ENCODE measurements at places on chromosomes 1 and 21. TPM values are rescaled to one million over a fixed set of nuclear protein-coding genes. Genes with fewer than 3 reads are reported as not detected.
A peak's percentile ranks its signal among the peaks of the same experiment; 100 is the strongest.

GRCh38 chr1:33517596-33518250 is 45.3 kb downstream of the ZSCAN20 start:
- peak; percentile 47 for DNase-seq

- DNase-seq: no peak
Observed at GRCh38 chr1:220594356-220594755, 66.4 kb downstream of the MARK1 start.

DNA sequence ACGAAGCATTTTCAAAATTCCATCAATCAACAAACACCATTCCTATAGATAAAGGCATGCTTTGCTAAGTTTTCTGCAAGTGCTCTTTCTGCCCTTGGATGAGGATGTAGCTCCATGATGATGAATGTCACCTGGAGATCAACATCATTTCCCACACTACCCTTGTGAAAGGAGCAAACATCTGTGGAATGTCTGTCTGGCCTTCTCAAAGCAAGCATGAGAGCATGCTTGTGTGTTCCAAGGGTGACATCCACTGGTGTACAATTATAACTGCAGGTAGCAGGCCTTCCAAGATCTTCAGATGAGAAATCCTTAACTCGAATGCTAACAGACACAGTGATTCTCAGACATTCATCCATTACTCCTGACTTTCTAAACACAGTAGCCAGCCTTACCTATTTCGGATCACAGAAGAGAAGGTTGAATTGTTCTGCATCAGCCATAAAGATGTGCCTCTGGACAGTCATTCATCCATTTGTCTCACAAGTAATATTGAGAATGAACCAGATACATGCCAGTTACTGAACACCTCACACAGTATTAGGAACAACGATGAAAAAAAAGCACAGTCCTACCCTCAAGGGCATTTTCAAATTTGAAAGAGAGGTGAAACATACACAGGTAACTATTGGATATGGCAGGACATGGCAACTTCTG is 162.4 kb downstream of the TPR start:
- DNase-seq: peak; percentile 94

The CYP4Z1 gene
- not detected for polyA plus RNA-seq

- DNase-seq: no peak
Observed at GRCh38 chr1:236451796-236452373, 57.8 kb downstream of the EDARADD start.

DNA sequence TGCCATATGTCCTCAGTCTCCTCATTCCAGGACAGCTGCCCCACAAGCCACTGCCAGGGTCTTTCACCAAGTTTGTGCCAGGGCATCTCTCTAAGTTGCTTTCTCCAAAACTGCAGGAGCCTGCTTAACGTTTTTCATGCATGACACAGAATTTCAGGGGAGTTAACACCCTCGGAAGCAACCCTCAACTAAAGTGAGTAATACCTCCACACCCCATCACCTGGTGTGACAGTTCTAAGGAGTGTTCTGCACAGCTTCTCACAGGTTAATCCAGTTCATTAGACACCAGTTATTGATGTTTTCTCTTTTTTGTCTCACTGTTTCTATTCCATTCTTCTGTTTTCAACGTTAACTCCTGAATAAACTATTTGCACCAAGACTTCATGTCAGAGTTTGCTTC is 115.0 kb downstream of the BACH1 start:
- DNase-seq: no peak

The TMCO4 gene
- polyA plus RNA-seq: 11.4 TPM

GRCh38 chr1:173392895-173393658 is 84.1 kb upstream of the PRDX6 start:
- DNase-seq: peak; percentile 39

DNA sequence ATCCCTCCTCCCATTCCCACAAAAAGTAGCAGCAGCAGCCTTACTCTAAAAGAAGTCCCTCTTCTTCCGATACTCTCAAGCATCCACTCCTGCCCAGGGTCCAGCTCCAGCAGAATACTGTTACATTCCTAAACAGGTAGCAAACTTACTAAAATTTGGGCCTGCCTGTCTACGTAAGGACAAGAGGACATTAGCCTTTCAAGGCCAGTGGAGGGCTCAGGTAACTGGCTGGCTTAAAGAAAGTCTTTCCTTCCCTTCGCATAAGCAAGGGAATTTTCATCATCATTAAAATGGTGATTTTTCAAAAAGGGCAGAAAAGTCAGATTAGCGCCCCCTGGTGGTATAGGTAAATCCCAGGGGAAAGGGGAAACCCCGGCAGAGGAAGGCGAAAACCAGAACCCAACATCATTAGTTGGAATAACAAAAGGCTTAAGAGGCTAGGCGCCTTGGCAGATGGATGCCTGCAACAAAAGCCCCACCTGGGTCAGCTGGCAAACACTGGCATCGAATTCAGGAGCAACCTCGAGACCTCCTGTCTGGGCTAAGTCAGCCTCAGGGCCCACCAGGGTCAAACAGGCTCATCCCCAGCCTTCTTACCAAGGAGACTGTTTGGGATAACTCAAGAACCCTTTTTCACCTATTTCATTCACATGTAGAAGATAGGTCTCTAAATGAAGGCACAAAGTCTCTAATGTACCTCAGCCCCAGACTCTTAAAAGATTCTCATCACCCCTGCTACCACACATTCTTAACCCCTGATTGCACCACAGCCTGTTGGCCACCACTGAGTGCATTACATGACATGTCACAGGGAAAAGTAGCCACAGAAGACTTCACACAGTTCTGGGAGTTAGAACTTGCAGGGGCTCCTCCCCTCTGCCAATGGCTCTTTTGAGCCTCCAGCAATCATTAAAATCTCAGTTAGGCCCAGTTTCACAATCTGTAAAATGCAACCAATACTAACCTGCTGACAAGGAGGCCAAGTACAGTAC is 36.7 kb downstream of the ERI3 start:
- peak; percentile 7 for DNase-seq

The SPATA21 gene
- not detected for polyA plus RNA-seq

The LRRIQ3 gene
- 1.1 TPM for polyA plus RNA-seq

DNA sequence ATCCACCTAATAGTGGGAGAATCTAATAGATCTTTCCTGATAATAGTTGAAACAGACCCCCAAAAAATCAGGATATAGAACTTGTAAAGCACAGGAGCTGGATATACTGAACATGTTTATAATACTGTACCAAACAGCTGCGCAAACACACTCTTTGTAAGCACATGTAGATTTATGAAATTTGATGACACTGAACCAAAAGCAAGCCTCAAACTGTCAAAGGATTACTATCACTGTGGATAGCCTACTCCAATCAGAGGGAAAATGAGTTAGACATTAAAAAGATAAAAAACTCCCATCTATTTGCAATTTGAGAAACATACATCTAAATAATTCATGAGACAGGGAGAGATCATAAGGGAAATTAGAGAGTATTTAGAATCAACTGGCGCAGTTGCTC is 26.1 kb downstream of the RCAN3 start:
- no peak for DNase-seq

GRCh38 chr21:31872452-31873274 is at the start of gene HUNK:
TSS of gene HUNK (plus strand) at chr21:31873020. CDS start at chr21:31873675, 655 bp downstream.
- no peak for DNase-seq

The FRRS1 gene
- 7.9 TPM for polyA plus RNA-seq

DNA sequence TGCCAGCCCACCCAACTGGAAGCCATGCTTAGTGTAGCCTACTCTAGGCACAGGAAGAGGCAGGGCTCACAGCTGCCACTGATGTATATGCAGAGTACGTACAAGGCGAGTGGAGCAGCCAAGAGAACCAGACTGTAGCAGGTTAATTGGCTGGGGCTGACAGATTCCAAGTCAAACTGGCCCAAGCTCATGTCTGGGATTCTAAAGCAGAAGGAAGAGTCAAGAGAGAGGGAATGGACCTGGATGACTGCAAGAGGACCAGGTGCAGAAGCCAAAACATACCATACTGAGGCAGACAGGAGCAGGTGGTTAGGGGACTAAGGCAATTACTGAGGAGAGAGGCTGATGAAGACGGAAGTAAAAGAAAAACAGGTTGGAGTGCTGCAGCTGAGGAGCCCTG is 51.3 kb upstream of the LRRN2 start:
- DNase-seq: no peak

GRCh38 chr1:198611219-198611618 is 27.6 kb upstream of the PTPRC start:
- DNase-seq: no peak

- DNase-seq: no peak
Observed at GRCh38 chr1:115036814-115037507, 7.3 kb downstream of the TSHB start.

The ADORA1 gene
- 2.1 TPM for polyA plus RNA-seq

- DNase-seq: no peak
Observed at GRCh38 chr1:59475737-59476136, 178.8 kb downstream of the FGGY start.

DNA sequence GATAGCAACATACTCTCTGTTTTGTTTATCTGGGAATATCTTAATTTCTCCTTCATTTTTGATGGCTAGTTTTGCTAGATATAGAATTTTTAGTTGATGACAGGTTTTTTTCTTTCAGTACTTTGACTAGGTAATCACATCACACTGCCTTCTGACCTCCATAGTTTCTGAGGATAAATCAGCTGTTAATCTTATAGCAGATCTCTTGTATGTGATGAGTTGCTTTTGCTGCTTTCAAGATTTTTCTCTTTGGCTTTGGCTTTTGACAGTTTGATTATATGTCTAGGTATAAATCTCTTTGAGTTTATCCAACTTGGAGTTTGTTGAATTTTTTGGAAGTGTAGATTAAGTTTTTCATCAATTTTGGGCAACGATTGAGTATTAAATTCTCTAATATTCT is 142.6 kb downstream of the ZNF644 start:
- DNase-seq: no peak

The DENND2D gene
- polyA plus RNA-seq: 1.3 TPM

DNA sequence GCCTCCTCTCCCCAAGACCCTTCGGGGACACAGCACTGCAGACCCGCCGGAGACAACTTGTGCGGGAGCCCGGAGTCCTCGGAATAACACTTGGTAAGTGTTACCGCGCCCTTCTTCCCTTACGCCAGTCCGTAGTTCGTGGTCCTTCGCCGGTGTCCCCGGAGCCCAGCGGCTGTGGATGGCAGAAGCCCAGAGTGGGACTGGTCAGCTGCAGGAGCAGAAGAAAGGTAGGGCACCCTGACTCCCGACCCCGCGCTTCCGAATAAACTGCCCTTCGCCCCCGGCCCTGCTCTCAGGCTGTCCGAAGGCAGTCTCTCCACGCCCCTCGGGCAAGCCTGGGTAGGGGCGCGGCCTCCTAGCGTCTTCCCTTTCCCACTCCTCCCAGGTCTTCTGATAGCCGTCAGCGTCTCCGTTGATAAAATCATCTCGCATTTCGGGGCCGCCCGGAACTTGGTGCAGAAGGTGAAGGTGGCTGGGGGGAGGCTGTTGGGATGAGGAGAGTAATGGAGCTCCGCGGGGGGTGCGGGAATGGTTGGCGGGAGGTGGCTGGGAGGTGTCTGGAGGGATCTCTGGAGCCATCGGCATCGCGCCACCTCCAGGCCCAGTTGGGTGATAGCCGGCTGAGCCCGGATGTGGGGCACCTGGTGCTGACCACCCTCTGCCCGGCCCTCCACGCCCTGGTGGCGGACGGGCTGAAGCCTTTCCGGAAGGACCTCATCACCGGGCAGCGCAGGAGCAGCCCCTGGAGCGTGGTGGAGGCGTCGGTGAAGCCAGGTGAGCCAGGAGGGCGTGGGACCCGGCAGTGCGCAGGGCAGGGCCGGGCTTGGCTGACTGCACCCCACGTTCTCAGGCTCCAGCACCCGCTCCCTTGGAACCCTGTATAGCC is 4.3 kb downstream of the RUSC1 start:
- no peak for DNase-seq

GRCh38 chr1:117537291-117537920 is 68.4 kb upstream of the TENT5C start:
- no peak for DNase-seq

DNA sequence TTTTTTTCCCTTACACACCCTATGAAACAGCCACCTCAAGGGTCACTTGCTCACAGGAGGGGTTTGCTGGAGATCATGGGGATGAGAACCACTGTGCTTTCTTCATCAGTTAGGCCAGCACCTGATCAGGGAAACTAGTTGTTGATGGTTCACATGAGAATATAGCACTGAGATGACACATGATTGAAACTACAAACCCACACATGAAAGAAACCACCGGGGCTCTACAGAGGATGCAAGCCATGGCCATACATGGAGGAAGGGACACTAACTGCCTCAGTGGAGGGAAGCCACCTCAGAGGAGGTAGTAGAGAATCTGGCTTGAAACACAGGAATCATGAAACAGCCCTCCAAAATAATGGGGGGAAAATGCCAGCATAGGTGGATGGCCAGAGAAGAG is 63.2 kb downstream of the PRKAB2 start:
- no peak for DNase-seq

DNA sequence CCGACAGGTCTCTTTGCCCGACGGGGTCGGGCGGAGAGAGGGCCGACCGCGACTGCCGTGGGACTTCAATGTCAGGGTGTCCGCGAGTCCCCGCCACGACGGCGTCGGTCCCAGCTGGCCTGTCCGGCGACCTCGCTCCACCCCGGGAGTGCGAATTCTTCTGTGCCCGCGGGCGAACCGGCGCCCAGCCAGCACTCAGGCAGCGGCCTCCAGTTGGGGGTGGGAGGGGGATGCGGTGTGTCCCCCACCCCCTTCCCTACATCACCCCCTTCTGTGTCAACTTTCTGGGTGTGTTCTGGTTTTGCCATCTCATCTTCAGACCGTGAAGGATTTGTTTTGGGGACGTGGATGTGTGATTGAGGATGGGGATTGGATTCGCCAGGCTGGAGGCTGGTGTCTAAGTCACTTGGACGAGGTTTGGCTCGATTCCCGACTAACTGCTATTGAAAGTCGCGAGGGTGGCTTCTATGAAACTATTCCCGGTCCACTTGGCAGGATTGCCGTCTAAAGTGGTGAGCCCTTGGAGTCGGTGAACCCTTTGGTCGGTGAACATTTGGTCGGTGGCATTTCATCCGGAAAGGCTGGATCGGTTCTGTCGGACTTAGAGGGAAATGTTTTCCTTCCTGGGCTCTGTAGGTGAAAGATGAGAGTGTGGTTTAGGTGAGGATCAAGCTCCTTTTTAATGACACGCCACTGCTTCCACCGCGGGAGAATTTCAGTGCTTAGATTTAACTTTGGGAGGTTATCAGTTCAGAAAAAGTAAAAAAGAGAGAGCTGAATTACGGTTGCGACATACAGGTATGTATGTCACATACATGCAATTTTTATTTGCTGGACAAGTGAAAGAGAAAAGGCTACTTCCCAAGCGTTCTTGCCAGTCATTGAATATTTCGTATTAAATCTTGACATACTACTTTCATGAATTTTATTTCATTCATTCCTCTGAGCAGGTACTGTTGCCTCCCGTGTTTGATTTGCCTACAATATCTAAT is 771 bp downstream of the ABCD3 start:
- no peak for DNase-seq

DNA sequence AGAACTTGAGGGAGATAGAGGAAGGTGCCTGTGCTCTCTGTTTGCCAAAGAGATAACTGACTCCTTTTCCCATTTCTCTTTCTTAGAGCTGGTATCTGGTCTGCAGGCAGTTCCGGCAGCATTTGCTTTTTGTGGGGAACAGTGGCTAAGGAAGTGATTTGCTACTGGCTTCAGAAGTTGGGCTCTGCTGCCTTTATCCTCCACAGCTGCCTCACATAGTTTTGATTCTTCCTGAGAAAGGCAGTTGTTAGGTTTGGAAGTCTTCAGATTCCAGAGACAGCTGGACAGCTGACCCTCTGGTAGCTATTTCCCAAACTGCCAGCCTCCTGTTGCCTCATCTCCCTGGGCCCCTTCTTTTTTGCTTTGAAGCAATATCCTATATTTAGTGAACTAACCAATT is 62.6 kb upstream of the MACF1 start:
- peak; percentile 82 for DNase-seq
